ENCODE measurements at places on chromosomes 16 and 17.

DNA sequence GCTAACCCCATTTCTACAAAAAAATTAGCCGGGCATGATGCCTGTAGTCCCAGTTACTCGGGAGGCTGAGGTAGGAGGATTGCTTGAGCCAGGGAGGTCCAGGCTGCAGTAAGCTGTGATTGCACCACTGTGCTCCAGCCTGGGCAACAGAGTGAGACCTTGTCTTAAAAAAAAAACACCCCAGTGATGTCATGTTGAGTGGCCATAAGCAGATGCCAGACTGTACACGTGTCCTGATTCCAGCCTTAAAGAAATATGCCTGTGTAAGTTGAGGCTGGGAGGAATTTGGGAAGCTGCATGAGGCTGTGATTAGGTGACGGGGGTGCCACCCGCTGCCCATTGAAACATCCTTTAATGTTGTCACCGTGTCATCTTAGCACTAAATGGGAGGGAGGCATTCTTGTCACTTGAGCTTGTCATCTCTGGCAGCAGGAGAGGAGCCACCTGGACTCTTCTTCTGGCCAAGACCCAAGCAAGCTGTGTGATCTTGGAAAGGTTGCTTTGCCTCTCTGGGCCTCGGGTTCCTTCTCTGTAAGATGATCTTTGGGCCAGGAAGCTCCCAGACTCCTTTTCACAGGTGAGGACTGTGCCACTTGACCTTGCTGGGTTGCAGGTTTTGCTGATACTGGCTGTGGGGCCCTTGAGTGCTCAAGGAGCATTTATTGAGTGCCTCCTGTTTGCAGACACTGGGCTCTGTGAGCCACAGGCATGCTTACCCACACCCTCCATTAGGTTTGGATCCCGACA, 98.3 kb upstream of the CIBAR2 start:
- DNase-seq: peak; percentile 87

GRCh38 chr16:10001258-10001775, 180.9 kb downstream of the GRIN2A start:
- DNase-seq: no peak

DNA sequence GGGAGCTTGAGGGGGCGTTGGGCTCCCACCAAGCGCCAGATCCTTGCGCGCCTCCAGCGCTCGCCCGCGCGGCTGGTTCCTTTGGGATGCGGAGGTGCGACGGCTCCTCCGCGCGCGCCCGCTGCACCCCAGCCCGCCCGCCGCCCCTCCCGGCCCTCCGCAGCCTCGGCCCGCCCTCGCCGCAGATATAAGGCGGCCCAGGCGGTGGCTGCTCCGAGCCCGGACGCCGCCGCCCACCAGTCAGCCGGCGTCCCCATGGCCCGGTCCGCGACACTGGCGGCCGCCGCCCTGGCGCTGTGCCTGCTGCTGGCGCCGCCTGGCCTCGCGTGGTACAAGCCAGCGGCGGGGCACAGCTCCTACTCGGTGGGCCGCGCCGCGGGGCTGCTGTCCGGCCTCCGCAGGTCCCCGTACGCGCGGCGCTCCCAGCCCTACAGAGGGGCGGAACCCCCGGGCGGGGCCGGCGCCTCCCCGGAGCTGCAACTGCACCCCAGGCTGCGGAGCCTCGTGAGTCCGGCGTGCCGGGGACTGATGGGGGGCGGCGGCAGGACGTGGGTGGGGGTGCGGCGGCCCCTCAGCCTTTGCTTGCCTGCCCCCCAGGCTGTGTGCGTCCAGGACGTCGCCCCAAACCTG, at the start of gene NPB:
Gene NPB, plus strand, starts transcription at position 216 of the 630 bp plus-strand sequence. Its CDS starts 40 bp downstream, at position 256.
- DNase-seq: no peak

- peak; percentile 27 for DNase-seq
Measured at GRCh38 chr17:27762527-27763305, 37.6 kb downstream of the NOS2 start.

DNA sequence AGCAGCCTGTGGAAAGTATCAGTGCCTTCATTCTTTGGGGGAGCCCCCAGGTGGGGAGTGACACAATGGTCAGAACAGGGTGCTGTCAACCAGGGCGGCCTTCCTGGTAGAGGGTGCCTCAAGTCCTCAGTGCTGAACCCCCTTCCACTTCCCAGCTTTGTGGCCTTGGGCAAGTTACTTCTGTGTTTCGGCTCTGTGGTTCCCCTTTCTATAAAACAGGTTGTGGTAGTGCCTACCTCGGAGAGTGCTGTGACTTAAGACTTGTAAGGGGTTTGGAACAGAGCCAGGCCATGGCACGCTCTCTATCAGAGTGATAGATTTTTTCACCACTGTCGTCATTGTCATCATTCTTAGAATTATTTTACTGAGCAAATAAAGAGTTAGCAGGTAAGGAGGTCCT, 141.1 kb downstream of the CCDC182 start:
- DNase-seq: no peak

DNA sequence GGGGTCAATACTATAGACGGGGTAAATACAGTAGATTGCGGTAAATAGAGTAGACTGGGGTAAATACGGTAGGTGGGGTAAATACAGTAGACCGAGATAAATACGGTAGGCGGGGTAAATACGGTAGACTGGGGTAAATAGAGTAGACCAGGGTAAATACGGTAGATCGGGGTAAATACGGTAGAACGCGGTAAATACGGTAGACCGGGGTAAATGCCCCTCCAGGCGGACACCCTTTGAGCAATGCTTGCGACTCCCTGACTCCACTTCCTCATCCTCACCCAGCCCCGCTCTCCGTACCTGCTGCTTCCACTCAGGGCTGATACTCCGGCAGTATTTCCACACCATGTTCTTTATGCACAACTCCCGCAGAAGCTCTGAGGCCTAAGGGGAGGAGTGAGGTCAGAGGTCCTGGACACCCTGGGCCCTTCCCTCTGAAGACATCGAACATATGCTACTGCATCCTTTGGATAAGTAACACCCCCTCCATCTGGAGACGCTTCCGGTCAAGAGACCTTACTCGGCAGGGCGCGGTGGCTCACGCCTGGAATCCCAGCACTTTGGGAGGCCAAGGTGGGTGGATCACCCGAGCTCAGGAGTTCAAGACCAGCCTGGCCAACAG, 13.3 kb upstream of the CRK start:
- peak; percentile 79 for DNase-seq

- DNase-seq: no peak
Measured at GRCh38 chr16:81588326-81589081, 143.9 kb downstream of the CMIP start.

- DNase-seq: no peak
Measured at GRCh38 chr17:36846410-36847292, 90.6 kb upstream of the LHX1 start.

DNA sequence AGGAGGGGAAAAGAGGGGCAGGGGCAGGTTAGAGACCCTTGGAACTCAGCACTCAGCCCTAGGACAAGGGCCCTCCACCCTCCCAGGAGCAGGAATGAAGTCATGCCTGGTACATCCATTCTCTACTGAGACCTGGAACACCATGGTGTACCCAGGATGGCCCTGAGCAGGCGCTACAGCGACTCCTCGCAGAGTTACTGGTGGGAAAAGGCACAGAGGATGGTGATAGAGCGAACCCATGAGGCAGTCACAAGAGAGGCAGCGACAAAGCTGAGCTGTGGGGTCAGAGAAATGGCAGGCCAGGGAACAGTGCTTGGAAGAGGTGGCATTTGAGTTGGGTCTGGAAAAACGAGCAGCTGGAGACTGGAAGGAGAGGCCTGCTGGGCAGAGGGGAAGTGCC, 37.5 kb downstream of the SRCIN1 start:
- no peak for DNase-seq

DNA sequence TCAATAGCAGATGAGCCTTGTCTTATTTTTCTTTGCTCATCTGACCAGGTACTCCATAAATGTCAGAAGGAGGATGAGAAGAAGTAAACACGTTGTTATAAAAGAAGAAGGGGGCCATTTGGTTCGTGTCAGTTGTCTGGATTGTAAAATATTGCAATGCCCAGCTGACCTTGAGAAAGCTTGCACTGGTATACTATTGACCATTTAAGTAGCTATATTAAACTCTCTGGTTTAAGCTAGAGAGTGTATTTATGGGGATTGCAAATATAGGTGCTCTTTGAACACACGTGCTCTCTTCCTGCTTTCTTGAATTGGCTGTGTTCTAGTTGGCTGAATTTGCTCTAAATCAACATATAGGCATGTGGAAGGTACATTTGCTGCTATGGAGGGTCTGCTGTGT, 26.1 kb upstream of the CMTR2 start:
- no peak for DNase-seq

DNA sequence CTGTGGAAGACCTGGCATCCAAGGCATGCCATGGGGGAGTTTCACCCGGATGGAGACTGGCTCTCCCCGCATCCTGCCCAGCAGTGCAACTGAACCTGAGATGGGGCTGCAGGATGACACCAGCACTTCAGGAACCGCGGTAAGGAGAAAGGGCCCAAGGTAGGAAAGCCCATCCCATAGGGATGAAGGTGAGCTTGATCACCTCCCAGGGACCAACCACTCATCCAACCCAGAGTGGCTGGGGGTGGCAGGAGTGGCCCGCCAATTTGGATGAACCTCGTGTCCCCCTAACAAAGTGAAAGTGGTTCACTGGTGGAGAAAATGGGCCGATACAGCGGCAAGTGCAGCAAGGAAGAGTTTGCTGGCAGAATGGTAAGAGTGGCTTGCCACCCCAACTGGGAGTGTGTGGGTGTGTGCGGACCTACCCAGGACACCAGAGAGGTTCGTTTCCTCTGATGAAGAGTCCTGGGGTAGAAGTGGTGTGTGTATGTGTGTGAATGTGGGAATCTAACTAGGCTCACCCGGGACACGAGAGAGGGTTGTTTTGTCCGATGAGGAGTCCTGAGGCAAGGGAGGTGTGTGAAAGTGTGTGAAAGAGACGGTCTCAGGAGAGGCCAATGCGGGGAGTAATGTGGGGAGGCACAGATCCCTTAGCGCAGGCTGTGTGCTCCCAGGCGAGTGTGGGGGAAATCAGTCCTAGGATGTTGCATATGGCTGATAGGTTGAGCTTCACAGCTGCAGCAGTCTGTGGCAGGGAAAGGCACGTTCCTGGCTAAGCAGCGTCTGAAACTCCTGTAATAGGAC, 22.6 kb downstream of the ACSM1 start:
- DNase-seq: no peak

DNA sequence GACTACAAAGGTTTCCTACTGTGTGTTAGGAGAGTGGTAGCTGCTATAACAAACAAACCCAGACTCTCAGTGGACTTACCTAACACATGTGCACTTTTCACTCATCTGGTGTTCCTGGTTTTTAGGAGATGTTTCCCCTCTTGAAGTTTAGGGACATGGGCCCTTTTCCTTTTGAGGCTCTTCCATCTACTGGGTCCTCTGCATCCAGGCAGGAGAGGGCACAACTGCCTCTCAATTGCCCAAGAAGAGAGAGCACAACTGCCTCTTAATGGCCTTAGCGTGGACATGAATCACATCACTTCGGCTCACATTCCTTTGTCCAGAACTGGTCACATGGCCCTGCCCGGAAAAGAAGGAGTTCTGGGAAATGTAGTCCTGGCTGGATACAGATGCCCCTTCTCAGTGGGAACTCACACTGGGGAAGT, 9.8 kb upstream of the TNRC6C start:
- DNase-seq: peak; percentile 72

- peak; percentile 55 for DNase-seq
Measured at GRCh38 chr16:58021661-58022551, 3.6 kb upstream of the MMP15 start.

DNA sequence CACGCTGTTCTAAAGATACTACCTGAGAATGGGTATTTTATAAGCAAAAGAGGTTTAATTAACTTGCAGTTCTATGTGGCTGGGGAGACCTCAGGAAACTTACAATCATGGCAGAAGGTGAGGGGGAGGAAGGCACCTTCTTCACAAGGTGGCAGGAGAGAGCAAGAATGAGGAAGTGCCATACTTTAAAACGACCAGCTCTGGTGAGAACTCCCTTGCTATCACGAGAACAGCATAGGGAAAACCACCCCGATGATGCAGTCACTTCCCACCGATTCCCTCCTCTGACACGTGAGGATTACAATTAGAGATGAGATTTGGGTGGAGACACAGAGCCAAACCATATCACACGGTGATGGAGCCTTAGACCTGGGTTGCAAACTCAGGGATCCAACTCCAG, 317.5 kb upstream of the EEF2KMT start:
- DNase-seq: no peak

- DNase-seq: no peak
Measured at GRCh38 chr16:72841506-72841905, 206.4 kb downstream of the ZFHX3 start.

- DNase-seq: peak; percentile 52
Measured at GRCh38 chr17:37276475-37276874, 99.3 kb upstream of the C17orf78 start.

- no peak for DNase-seq
Measured at GRCh38 chr17:10435096-10435495, 13.3 kb upstream of the MYH8 start.

DNA sequence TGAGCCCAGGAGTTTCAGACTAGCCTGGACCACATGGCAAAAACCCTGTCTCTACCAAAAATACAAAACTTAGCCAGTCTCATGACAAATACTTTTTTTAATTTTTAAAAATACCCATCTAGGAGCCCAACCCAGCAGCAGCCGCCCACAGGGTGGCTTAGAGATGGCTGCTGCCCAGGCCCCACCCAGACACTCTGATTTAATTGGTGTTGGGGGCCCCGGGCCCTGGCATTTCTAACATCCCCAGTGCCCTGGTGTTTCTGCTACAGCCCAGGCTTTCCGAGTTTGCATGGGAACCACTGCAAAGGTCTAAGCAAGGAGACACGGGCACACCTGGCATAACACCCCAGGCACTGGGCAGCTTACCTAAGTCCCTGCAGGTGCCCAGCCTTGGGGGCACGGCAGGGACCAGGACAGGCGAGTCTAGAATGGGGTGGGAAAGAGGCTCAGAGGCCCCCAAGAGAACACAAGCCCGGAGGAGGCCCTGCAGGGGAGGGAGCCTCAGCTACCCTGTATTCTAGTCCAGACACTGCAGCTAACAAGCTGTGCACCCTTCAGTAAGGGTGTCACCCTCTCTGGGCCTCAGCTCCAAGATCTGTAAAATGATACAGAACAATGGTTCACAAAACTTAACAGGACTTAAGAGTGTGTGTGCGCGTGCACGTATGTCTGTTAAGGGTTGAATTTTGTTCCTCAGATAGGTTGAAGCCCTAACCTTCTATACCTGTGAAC, 48.8 kb downstream of the RMI2 start:
- DNase-seq: no peak

GRCh38 chr17:39011907-39012468, 44.8 kb upstream of the FBXO47 start:
- no peak for DNase-seq

DNA sequence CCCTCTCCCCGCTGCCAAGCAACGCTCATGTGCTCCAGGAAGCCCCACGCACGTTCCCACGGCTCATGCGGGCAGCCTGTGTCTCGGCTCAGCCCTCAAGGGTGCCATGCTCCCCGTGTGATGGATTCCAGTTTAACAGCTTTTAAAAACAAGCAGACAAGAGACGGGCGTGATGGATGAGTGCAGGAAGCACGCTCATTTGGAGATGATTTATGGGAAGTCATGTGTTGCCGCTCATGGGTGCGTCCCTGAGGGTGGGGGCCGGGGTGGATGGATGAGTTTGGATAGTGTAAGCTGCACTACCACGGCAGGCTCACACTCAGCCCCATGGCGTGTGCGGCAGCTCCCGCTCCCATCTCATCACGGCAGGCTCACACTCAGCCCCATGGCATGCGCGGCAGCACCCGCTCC, 132.8 kb downstream of the RBFOX3 start:
- DNase-seq: no peak

Measured in amniotic epithelial cell (primary cell).